ENCODE measurements at places on chromosomes 5 and 9.

DNA sequence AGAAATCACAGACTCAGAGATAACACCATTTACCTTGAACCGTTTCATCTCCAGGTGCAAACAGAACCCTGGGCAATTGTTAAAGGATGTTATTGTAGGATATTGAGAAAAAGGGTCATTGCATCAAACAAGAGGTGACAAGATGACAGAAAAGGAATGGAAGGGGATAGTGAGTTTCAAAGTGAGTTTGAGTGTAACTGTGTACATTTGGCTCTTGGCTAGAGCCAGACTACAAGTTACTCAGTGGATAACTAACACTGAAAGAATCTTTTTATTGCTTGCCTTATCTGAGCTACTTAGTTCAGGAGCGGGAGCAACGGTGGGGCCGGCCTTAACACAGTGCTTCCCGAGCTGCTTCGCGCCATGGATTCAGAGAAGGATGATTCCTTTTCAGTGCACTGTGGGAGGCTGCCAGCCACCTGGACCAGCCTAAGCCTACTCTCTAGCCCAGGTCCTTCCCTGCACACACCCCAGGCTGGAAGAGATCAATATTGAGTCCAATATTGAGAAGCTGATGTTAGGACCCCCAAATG, 193.4 kb downstream of the ATPSCKMT start:
- no peak for DNase-seq

DNA sequence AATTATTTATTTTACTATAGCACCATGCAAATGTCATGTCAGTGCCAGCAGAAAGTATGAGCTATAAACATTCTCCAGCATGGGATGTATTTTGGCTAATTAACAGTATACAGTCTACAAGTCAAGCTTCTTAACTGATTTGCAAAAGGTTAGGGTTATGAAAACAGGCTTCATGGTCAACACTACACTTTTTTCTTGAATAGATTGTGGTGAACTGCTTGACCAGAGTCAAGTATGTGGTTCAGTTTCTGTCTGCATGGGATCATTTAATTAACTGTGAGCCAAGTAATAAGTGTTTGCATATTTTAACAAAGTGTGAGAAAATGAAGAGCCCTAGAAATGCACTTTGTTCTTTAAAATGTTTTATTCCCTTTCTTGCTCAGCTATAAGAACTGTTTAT, 14.5 kb upstream of the GNAQ start:
- DNase-seq = no peak

DNA sequence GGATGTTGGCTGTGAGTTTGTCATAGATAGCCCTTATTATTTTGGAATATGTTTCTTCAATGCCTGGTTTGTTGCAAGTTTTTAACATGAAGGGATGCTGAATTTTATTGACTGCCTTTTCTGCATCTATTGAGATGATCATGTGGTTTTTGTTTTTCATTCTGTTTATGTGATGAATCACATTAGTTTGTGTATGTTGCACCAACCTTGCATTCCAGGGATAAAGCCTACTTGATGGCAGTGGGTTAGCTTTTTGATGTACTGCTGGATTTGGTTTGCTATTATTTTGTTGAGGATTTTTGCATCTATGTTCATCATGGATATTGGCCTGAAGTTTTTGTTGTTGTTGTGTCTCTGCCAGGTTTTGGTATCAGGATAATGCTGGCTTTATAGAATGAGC, 225.6 kb downstream of the PCSK1 start:
- DNase-seq = no peak

DNA sequence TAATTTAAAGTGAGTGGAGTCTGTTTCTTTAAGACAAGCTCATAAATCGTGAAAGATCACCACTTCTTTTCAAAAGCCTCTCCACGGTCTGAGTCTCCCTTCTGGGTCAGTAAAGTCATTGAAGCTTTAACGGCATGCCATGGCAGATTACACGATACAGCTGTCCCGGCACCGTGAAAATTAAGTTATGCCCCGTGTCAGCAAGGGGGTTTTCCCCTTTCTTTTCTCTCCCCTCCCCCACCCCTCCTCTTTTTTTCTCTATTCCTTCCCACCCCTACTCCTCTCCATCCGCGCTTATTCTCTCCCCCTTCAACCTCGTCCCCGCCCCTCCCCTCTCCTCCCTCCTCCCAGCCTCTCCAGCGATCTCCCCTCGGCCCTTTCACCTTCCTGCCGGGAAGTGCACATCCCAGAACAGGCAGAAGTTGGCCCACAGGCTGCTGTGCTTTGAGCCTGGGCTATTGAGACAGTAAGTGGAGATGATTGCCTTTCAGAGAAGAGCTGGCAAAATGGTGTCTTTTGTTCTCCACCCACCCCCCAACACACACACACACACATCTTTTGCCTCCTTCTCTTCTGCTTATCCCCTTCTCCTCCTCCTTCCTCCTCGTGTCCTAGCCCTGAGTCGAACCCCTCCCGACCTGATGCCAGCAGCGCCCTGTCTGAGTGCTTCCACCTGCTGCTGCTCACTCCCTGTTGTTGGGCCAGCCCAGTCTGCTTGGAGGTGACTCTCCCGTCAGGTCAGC, 44.1 kb downstream of the GAS1 start:
- DNase-seq = no peak

DNA sequence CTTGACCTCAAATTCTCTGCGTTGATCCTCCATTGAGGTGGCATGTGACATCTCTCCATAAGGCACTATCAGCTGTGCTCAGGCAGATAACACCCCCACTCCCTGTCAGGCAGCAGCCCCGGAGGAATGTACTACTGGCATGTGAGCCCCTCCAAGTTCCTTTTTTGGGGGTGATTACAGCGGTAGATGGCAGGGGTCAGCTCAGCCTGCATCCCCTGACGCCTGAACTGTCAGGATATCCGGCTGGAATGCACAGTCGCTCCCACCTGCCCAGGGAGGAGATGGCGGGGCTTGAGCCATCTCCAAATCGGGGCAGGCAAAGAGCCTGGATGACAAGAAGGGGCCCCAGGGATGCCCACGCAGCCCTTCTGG, 40.8 kb downstream of the FAM78A start:
- DNase-seq = no peak

DNA sequence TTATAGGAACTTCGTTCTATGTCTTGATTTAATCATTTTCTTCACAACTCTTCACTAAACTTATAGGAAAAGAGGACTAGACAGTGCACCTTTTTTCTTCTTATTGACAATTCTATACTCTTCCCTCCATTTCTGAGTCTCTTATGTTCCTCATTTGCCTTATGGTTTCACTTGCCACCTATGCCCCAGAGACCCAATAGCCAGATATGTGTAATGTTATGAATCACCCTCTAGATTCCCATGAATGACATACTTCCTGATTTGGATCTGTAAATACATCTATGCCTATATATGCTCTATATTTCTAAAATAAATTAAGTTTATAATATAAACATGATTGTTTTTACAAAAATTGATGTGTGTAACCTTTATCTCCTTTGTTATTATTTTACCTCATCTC, 514.1 kb upstream of the MEF2C start:
- peak; percentile 1 for DNase-seq

DNA sequence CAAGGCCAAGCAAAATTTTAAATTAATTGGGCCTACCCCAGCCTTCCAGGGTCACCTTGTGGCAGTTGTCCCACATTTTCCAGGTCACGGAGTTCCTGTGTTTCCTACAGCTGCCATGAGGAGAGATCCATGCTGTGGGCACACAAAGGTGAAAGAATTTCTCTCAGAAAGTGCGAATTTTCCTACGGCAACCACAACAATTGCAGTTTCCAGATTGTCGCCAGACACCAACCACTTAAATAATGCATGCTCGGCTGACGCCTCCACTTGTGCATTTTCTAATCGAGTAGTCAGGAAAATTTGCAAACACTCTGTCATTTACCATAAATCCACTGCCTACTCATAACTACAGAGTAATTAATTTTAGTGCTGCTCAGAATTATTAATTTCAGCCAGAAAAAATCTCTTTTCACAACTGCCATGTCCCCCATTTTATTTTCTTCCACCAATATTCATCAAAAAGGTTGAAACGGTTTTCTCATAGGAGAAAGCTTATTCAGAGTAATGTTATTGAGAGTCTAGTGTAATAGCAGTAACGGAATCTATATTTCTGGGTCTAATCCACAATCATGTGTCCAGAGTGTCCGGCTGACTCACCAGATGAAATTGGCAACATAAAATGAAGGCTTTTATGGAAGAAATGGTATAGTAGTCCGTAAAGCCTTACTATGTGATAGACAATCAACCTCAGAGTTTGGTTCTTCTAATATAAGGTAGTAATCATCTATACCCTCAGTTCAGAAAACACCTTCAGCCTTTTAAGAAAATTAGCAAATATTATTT, 389.8 kb downstream of the NR2F1-AS1 start:
- DNase-seq = no peak

- no peak for DNase-seq
These were observed 82.8 kb downstream of the DCP2 start for GRCh38 chr5:113059232-113060040.

- no peak for DNase-seq
These were observed 741 bp upstream of the NKX2-5 start for GRCh38 chr5:173235499-173236394.

- DNase-seq = no peak
These were observed 9.5 kb downstream of the ARSK start for GRCh38 chr5:95564450-95564849.

DNA sequence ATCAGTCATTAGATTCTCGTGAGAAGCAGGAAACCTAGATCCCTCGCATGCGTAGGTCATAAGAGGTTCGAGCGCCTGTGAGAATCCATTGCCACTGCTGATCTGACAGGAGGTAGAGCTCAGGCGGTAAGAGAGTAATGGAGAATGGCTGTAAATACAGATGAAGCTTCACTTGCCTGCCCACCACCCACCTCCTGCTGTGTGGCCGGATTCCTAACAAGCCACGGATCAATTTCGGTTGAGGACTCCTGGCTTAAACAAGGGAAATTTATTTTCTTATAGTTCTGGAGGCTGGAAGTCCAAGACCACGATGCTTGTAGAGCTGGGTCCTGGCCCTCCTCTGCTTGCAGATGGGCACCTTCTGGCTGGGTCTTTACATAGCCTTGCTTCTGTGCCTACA, 200.4 kb downstream of the PCSK5 start:
- DNase-seq = no peak

DNA sequence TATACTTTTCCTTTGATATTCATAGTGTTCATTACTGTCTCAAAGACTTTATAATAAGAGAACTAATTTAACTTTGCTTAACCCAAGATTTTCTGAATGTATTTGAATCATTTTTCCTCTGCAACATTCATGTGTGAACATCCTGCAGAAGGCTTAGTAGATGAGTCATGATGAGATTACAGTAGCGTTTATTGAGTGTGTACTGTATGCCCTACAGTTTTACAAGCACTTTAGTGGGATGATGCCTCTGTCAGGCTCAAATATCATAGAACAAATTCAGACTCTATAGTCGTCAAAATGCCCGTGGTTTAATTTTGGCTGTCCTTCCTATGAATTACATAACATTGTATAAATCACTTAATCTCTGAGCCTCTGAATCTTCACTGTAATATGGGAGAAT, 41.2 kb downstream of the FYB1 start:
- no peak for DNase-seq

- DNase-seq = no peak
These were observed 146.9 kb upstream of the FBN2 start for GRCh38 chr5:128684961-128685360.

Measured in SW480 (cell line).